Aorta (tissue), 5 donors: ENCODE measurements at places on chromosomes 13 and 19.

- no peak overlapping the region for H3K4me3 ChIP-seq
- no peaks in the 10 kb centered on the region for H3K36me3 ChIP-seq
- H3K27me3 ChIP-seq: no peaks in the 10 kb centered on the region
- H3K27ac ChIP-seq: no peak overlapping the region
Observed at GRCh38 chr13:111049791-111050538, 65.1 kb upstream of the ARHGEF7 start.

DNA sequence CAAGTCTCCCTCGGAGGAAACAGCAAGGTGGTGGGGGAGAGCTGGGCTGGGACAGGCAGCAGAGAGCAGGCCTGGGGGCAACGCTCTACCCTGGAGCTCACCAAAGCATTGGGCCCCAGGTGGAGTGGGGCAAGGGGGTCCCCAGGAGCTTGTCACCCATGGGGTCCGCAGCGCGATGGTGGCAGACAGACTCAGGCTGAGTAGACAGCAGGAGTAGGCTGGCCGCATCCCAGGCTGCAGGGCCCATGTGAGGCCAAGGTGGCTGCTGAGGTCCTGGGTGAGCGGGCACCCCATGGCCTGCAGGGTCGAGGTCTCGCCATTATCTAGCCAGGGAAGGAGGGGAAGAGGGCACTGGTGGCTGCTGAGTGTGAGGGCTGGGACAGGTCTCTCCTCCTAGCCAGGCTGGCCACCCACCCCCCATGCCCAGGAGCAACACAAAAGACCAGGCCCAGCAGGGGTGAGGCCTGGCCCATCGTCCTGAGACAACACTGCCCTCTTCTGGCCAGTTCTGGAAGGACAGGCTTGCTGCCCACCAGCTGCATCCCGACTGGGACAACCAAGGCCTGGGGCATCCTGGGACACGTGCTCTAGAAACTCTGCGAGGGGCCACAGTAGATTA, 33.1 kb downstream of the CEBPG start:
- H3K4me1 ChIP-seq: no peaks in the 10 kb centered on the region
- no peak overlapping the region for H3K27ac ChIP-seq
- DNase-seq: peak; percentile 93
- no peaks in the 10 kb centered on the region for H3K36me3 ChIP-seq
- no peak overlapping the region for H3K4me3 ChIP-seq

DNA sequence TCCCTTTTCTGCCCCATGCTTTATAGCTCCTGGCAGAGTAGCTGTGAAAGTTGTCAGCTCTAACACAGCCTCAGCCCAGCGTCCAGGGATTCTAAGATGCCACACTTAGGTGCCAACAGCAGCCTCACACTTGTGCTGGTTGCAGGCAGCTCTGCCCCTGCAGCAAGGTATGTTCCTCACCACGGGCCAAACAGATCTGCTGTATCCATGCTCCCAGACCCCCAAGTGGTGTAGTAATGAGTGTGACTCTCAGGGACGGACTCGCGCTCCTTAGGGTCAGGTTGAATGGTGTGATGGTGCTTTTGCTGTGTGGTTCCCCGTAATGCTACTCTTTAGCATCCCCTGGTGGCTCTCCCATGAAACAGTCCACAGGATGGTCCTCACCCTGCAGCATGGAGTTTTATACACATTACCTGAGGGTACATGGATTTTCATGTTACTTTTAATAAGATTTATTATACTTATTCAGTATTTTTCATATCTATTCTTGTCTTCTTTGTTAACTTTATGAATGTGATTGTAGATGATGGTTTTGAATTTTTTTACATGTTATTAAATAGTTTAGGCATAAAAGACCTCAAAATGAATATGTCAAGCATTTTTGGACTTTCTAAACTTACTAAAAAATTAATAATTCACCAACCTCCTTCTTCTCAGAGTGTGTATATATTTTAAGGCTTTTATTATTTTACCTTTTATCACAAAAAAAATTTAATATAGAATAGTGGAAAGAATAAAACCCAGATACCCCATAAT, 232.5 kb downstream of the SLC7A1 start:
- no peak for DNase-seq
- no peak overlapping the region for H3K4me3 ChIP-seq
- H3K27ac ChIP-seq: no peak overlapping the region

- no peaks in the 10 kb centered on the region for H3K27me3 ChIP-seq
- H3K27ac ChIP-seq: no peak overlapping the region
- no peaks in the 10 kb centered on the region for H3K4me1 ChIP-seq
- no peak for DNase-seq
- H3K4me3 ChIP-seq: no peak overlapping the region
Observed at GRCh38 chr19:58265100-58265499, 13.7 kb upstream of the ZNF8 start.

DNA sequence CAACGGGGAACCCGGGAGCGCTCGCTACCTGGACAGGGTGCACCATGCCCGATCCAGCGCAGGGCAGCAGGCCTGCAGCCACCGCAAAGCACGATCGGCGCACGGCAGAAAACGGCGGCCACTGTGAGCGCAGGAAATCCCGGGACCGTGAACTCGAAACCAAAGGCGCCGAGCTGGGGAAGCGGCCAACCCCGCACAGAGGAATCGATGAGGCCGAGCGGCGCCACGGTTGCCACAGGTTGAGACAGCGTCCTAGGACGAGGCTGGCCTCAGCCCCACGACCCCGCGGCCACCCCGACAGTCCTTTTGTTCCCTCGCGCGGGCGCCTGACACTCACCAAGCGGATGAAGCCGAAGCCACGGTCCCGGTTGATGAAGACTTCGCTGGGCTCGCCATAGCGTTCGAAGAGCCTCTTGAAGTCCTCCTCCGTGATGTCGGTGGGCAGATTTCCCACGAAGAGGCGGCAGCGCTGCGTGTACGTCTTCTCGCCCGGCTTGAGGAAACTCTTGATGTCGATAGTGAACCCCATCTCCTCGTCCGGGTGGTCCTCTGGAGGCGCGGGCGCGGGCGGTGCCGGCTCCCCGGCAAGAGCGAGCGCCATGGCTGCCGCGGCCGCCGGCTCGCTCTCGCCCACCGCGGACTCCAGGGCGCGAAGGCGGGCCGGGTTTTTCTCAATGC, 557 bp downstream of the PSPC1 start:
- no peaks in the 10 kb centered on the region for H3K36me3 ChIP-seq
- H3K27me3 ChIP-seq: no peaks in the 10 kb centered on the region
- peak overlapping the region; percentile 81 for H3K4me3 ChIP-seq
- peak overlapping the region; percentile 65 for H3K27ac ChIP-seq
- no peaks in the 10 kb centered on the region for H3K4me1 ChIP-seq
- DNase-seq: peak; percentile 86

GRCh38 chr13:50192272-50192813, 177.1 kb downstream of the KCNRG start:
- H3K36me3 ChIP-seq: no peaks in the 10 kb centered on the region
- no peak overlapping the region for H3K4me3 ChIP-seq
- H3K4me1 ChIP-seq: no peaks in the 10 kb centered on the region

GRCh38 chr13:98176777-98177608, at the start of gene RNF113B:
RNF113B (minus strand) TSS chr13:98177269; CDS start chr13:98177236, 33 bp downstream.
- H3K27me3 ChIP-seq: no peaks in the 10 kb centered on the region
- no peak within 1 kb of the TSS for H3K27ac ChIP-seq
- no peak for DNase-seq
- peaks cover 3% of the 10 kb centered on the region for H3K4me1 ChIP-seq

DNA sequence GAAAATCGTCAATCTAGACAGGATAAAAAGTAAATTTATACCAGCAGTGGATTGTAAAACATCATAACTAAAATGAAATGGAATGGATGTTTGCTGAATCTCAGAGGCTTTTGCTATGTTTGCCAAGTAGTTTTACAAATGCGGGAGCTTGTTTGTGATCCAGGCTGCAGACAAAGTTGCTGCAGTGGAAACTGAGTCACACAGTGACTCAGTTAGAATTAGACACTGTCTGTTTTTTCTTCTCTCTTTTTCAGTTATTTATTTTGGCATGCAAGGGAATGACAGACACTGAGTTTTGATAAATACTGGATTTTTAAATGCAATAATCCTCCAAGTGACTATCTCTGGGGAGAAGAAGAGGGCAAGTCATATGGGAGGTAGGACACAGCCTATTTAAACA, 4.6 kb upstream of the PNMA8A start:
- H3K4me3 ChIP-seq: no peak overlapping the region
- DNase-seq: peak; percentile 4
- no peaks in the 10 kb centered on the region for H3K4me1 ChIP-seq
- no peaks in the 10 kb centered on the region for H3K36me3 ChIP-seq
- no peaks in the 10 kb centered on the region for H3K27me3 ChIP-seq

GRCh38 chr13:24921881-24922280, 157.9 kb downstream of the RNF17 start:
- peaks cover 1% of the 10 kb centered on the region for H3K4me1 ChIP-seq
- DNase-seq: no peak
- H3K4me3 ChIP-seq: peak overlapping the region; percentile 64
- no peaks in the 10 kb centered on the region for H3K36me3 ChIP-seq
- H3K27me3 ChIP-seq: no peaks in the 10 kb centered on the region
- no peak overlapping the region for H3K27ac ChIP-seq

- H3K4me3 ChIP-seq: no peak overlapping the region
- no peaks in the 10 kb centered on the region for H3K27me3 ChIP-seq
- no peaks in the 10 kb centered on the region for H3K36me3 ChIP-seq
- H3K27ac ChIP-seq: no peak overlapping the region
- no peaks in the 10 kb centered on the region for H3K4me1 ChIP-seq
Observed at GRCh38 chr19:13588957-13589833, 82.9 kb upstream of the CACNA1A start.

GRCh38 chr19:51070334-51071094, 5.6 kb upstream of the KLK13 start:
- DNase-seq: no peak
- H3K4me1 ChIP-seq: no peaks in the 10 kb centered on the region
- no peaks in the 10 kb centered on the region for H3K36me3 ChIP-seq

DNA sequence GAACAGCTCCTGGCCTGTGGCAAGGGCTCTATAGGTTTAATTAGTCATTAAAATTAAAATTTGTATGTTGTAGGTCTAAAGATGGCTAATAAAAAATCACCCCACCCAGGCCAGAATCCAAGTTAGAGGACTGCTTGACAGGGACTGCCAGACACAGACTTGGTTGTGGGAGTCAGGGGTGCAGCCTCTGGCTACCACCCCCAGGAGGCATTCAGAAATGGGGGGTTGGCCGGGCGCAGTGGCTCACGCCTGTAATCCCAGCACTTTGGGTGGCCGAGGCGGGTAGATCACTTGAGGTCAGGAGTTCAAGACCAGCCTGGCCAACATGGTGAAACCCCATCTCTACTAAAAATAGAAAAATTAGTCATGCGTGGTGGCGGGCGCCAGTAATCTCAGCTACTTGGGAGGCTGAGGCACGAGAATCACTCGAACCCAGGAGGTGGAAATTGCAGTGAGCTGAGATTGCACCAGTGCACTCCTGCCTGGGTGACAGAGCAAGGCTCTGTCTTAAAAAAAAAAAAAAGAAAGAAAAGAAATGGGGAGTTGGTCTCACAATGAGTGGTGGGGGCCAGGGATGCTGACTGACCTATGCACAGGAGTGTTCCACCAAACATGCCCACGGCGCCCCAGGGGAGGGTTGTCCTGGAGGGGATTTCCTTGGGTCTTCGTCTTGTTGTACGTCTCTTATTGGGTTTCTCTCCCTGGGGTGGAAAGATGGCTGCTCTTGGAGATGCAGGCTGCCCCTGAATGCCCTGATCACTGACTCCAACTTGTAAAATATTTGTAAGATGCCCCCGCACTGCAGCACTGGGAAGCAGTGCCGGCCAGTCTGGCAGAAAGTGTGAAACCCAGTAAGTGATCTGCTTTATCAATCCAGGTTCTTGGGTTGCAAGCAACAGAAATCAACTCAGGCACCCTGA, 68.8 kb downstream of the SIPA1L3 start:
- no peaks in the 10 kb centered on the region for H3K27me3 ChIP-seq
- H3K36me3 ChIP-seq: no peaks in the 10 kb centered on the region
- H3K27ac ChIP-seq: no peak overlapping the region
- H3K4me1 ChIP-seq: no peaks in the 10 kb centered on the region

GRCh38 chr19:54245936-54246335, 3.3 kb upstream of the LILRA6 start:
- H3K36me3 ChIP-seq: no peaks in the 10 kb centered on the region
- H3K27ac ChIP-seq: no peak overlapping the region
- no peaks in the 10 kb centered on the region for H3K4me1 ChIP-seq
- no peaks in the 10 kb centered on the region for H3K27me3 ChIP-seq
- no peak overlapping the region for H3K4me3 ChIP-seq

GRCh38 chr13:105334211-105334610, 1201.3 kb downstream of the EFNB2 start:
- no peaks in the 10 kb centered on the region for H3K27me3 ChIP-seq
- DNase-seq: no peak
- no peak overlapping the region for H3K4me3 ChIP-seq
- peaks cover 2% of the 10 kb centered on the region for H3K4me1 ChIP-seq

DNA sequence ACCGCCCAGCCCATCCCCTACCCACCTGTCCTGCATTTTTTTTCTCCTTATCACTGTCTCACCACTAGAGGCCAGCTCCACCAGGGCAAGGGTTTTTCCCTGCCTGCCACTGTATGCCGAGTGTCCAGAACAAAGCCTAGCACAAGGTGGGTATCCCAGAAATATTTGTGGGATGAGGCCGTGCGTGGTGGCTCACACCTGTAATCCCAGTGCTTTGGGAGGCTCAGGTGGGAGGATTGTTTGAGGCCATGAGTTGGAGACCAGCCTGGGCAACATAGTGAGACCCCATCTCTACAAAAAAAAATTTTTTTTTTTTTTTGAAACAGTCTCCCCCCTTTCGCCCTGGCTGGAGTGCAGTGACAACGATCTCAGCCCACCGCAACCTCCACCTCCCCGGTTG, 2.9 kb upstream of the MRI1 start:
- H3K4me1 ChIP-seq: no peaks in the 10 kb centered on the region
- no peaks in the 10 kb centered on the region for H3K27me3 ChIP-seq
- H3K4me3 ChIP-seq: no peak overlapping the region
- no peak for DNase-seq

- H3K4me1 ChIP-seq: no peaks in the 10 kb centered on the region
- H3K27me3 ChIP-seq: no peaks in the 10 kb centered on the region
- H3K4me3 ChIP-seq: no peak overlapping the region
- DNase-seq: no peak
Observed at GRCh38 chr19:522726-523125, 8.8 kb upstream of the CDC34 start.

DNA sequence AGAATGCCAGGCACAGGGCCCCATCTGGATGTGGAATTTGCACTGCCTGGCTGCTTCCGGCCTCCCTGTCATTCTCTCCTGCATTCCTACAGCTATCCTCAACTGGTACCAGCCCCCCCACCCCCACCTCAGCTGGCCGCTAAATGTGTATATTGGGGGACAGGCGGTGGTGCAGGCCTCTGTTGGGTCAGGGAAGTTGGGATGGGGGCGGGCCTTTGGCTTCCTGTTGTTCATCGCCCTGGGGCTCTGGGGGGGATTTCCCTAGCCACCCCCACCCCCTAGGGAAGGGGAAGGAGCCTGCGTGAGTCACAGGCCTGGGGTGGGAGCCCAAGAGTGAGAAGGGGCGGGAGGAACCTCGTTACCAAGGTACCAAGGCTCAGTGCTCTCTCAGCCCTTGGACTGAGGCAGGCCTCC, 10.6 kb downstream of the POU2F2 start:
- no peak for DNase-seq
- no peaks in the 10 kb centered on the region for H3K4me1 ChIP-seq
- H3K27me3 ChIP-seq: no peaks in the 10 kb centered on the region
- no peaks in the 10 kb centered on the region for H3K36me3 ChIP-seq

GRCh38 chr19:57803594-57804325, 11.0 kb downstream of the ZNF552 start:
- no peaks in the 10 kb centered on the region for H3K27me3 ChIP-seq
- H3K4me1 ChIP-seq: no peaks in the 10 kb centered on the region
- no peak for DNase-seq
- no peak overlapping the region for H3K27ac ChIP-seq
- H3K36me3 ChIP-seq: peaks cover 2% of the 10 kb centered on the region

- H3K4me1 ChIP-seq: no peaks in the 10 kb centered on the region
- H3K27me3 ChIP-seq: no peaks in the 10 kb centered on the region
- no peak overlapping the region for H3K27ac ChIP-seq
- H3K36me3 ChIP-seq: no peaks in the 10 kb centered on the region
- H3K4me3 ChIP-seq: no peak overlapping the region
Observed at GRCh38 chr13:68168448-68168847, 938.3 kb upstream of the PCDH9 start.
